ENCODE measurements at places on chromosomes 11 and 22.

DNA sequence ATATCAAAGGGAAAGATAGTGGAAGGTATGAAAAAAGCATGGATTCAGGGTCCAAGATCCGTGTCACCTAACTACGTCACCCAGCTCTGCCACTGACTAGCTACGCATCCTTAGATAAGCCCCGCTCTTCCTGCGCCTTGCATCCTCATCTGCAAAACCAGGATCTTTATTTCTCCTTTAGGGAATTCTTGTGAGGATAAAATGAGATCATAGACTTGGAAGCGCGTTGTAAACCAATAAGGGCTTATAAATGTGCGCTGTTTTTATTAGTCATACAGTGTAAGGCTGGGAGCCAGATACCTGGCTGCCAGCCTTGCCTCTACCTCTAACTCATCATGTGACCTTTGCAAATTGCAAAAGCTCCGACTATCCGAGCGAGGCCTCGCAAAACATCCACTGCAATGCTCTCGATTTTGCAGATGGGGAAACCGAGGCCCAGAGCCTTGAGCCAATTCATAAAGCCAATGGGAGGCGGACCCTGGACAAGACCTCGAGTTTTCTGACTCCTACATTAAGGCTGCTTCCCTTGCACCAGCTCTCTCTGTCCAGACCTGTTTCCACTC, 753 bp downstream of the PRPF19 start:
- DNase-seq = peak; percentile 34

GRCh38 chr22:30266445-30267381, at the start of gene OSM:
TSS of gene OSM (minus strand) at chr22:30266851. CDS start at chr22:30266799, 52 bp downstream.
- peak; percentile 96 for DNase-seq

DNA sequence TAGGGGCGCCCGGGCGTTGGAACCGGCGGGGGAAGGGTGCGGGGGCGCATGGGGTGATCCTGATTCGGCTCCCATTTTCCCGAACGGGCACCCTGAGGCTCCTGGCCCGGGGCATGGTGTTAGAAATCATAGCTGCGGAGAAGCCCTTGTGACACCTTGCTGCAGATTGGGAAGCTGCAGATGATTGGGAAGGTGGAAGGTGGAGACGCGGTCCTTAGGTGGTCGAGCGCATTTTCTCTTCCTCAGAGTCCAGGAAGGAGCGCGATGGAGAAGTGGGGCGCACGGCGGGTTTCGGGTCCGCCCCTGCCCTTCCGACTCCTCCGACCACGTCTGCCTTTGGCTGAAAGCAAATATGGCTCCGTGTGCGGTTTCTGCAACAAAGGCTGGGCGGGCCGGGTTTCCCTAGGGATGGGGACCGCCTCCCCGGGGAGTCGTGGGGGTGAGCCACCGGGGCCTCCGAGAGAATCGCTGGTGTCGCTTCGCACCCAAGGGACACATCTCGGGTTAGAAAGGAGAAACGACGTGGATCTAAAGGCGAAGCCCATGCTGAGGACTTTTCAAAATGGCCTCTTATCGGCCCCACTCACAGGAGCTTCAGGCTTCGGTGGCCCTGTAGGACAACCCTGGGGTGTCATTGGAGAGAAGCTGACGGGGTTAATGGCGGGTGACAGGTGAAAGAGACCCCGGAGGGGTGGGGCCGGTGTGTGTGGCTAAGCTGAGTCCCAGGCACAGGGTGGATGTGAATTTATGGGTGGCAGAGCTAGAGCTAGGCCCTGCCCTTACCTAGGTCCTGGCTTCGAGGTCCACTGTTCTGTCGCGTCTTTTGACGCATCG, 707 bp upstream of the FTH1 start:
- DNase-seq = peak; percentile 74

- no peak for DNase-seq
These were observed 1260.9 kb downstream of the BRD1 start for GRCh38 chr22:48566741-48567140.

DNA sequence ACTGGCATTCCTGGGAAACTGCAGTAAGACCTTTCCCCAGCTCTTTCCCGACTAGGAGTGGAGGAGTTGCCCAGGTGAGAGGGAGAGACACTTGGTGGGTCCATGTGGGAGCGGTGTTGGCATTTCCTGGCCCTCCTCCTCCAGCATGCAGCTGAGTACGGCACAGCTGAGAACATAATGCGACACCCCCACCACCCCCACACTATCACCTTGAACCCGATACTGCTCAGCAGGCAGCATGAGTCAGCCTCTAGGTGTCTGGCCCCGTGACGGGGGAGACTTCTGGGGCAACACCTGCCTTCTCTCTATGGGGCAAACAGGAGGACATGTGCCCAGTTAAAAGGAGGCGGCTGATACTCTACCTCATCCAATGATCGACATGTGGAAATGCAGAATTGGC, 64.4 kb downstream of the PKNOX2 start:
- no peak for DNase-seq

All from hematopoietic multipotent progenitor cell treated with erythropoietin and hydrocortisone succinate and interleukin-3 and kit ligand, for 8 days (in vitro differentiated cells).